Fibroblast of the conjunctiva (primary cell): ENCODE measurements at places on chromosomes 1 and 21.

GRCh38 chr1:12496154-12496961 is 121.7 kb downstream of the DHRS3 start:
- DNase-seq: no peak

- peak; percentile 35 for DNase-seq
Observed at GRCh38 chr1:99557546-99558202, 88.2 kb upstream of the PALMD start.

GRCh38 chr1:242634732-242635131 is 110.2 kb upstream of the PLD5 start:
- no peak for DNase-seq

DNA sequence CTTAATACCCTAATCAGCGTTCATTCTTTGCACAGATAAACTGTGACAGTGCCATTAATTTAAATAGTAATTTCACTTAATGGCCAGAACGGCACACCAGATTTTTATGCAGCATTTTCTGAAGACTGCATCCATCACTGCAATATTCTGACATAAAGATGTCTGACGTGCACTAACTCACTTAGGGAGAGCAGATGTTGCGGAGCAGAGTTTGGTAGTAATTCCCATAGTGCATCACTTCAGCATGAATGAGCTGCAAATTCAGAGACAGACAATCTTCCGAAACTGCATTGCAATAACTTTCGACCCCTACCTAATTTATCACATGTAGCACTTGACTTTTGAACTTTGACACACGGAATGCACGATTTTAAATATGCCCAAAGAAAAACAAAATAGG is 225.3 kb downstream of the KCTD3 start:
- no peak for DNase-seq

- no peak for DNase-seq
Observed at GRCh38 chr1:183634429-183635065, 1.0 kb downstream of the ARPC5 start.

GRCh38 chr1:117702654-117703053 is 96.8 kb downstream of the TENT5C start:
- no peak for DNase-seq
